ENCODE measurements at places on chromosomes 2 and 18. TPM values are rescaled to one million over a fixed set of nuclear protein-coding genes. Genes with fewer than 3 reads are reported as not detected.
A peak's percentile ranks its signal among the peaks of the same experiment; 100 is the strongest.

The GYPC gene
- total RNA-seq = 53.8 TPM

DNA sequence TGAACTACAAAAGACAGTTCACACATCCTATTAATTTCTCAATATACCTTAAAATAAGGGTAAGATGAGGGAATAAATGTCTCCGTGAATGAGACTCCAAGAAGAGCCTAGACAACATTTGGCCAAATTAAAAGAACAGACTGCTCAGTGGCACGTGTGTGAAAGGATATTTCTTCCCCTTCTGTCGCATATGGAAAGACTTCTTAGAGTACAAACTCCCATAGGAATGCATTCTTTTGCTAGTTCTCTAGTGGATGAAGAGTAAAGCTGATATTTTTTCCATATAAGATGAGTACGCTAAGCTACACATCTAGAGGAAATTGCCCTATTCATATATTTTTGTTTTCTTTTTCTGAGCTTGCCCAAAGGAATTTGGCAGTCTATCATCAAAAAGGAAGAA lies 710.0 kb upstream of the ID2 start:
- DNase-seq = no peak

GRCh38 chr2:59720296-59720866 lies 833.1 kb downstream of the BCL11A start:
- no peak for DNase-seq

DNA sequence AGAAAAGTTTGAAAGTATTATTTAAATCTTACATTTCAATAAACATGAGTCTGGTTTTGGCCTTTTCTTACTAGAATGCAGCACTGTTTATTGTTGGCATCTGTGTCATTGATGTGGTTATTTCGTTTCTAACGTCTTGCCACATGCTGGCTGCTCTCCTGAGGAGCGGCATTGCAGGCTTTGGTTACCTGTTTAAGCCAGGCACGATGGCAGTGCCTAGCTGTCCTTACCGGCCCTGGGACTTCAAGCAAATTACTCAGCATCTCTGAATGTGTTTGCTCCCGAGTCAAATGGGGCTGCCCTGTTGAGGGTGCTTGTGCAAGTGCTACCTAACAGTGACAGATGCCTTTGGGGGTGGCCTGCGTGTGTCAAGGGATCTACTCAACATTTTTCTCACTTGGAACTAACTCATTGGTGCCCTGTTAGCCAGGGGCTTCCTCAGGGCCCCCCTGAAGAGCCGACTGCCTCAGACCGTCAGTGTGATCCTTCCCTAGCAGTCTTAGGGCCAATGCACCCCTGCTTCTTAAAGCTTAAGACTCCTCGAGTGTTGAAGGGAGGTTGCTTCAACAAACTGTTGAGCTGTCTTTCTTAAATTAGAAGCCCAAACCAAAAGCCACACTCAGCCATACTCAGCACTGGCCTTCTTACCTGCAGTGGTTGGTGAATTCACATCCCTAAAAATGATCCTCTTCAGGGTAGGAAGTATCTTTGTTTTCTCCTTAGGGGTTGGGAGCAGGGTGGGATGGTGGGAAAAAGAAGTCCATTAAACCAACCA lies 151.5 kb downstream of the NCK2 start:
- no peak for DNase-seq

GRCh38 chr2:223909001-223909741 lies 36.0 kb downstream of the WDFY1 start:
- no peak for DNase-seq

DNA sequence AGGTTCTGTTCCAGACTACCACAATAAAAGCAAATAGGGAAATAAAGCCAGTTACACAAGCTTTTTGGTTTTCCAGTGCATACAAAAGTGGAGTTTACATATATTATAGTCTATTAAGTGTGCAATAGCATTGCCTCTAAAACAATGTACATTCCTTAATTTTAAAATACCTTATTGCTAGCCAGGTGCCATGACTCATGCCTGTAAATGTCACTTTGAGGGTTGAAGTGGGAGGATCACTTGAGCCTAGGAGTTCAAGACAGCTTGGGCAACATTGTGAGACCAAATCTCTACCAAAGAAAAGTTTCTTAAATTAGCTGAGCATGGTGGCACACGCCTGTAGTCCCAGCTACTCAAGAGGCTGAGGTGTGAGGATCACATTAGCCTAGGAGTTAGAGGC lies 52.9 kb upstream of the IMP4 start:
- DNase-seq = no peak

GRCh38 chr18:56637711-56638231 lies 621 bp downstream of the TXNL1 start:
- no peak for DNase-seq

DNA sequence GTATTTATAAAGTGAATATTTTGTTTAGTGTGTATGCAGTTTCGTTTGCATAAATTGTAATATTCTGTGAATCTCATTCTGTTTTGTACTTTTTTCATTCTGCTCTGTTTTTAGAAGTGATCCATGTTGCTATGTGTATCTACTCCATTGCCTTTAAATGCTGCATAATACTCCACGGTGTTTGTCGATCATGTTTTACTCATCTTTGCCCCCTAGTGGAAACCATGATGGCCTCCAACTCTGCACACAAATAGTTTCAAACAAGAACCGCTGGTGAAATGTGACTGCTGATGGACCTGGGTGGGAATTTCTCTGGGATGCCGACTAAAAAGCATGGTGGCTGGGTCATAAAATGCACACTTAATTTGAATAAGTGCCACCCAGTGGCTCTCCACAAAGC lies 32.0 kb upstream of the SKOR2 start:
- no peak for DNase-seq

The TANC1 gene
- 51.8 TPM for total RNA-seq

DNA sequence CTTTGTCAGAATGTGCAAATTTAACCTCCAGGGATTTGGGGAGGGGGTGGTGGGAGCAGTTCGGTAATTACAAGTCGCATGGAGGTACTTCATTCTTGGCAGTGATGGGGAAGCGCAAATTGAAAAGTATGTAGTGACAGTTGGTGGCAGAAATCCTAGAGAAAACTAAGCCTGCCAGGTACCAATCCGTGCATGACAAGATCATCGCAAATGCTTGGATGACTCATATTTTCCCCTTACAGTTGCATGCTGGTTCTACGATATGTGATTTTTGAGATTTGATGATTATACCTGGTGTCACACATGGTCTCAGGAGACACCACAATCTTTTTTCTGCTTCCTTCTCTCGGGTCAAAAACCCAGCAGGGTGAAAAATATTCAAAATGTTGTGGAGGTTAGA lies 479.7 kb upstream of the ID2 start:
- DNase-seq = no peak

DNA sequence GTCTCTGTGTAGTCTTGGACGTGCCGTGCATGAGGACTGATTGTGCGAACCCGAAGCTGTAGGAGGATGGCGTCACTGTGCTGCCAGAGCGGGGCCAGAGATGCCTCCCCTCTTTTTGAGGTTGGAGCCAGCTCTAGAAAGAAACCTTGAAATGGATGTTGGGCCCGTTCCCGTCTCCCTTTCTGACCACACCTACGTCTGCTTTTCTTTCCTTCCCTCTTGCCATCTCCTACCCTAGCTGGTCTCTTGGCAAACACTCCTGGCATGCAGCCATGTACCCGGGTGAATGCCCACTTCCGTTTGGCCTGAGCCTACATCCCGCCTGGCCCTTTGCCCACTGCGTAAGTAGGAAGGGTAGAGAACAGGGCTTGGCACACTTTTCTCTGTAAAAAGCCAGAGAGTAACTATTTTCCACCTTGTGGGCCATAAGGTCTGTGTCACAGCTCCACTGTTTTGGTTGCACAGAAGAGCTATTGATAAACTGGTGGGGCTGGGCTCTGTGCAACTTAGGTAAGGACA lies 37.4 kb downstream of the SH3BP4 start:
- peak; percentile 84 for DNase-seq

DNA sequence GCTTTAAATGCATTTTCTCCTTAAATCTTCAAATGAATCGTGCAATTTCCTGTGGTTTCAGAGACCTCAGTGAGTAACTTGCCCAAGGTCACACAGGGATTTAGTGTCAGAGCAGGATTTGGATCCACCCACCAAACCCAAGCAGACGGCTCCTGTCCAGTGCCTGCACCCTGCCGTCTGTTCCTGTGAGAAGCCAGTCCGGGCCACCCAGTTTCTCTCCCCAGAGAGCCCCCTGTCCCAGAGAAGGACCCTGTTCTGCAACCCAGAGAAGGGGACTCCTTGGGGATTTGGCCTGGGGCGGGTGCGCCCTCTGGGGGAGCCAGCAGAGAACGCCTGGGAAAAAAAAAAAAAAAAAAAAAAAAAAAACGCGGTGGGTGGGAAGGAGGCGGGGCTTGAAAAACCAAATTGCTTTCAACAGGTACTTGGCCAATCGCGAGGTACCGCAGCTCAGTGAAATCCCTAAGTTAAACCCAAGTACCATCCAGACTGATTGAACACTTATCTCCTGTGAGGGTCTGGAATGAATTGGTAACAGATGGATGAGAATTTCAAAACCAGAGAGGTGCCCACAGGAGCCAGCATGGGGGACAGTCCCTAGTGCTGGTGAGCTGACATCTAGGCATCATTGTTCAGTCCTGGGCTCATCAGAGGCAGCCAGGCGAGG lies 30.9 kb upstream of the REEP1 start:
- DNase-seq = no peak

- no peak for DNase-seq
Measured at GRCh38 chr2:101396316-101396717, 9.0 kb upstream of the CREG2 start.

DNA sequence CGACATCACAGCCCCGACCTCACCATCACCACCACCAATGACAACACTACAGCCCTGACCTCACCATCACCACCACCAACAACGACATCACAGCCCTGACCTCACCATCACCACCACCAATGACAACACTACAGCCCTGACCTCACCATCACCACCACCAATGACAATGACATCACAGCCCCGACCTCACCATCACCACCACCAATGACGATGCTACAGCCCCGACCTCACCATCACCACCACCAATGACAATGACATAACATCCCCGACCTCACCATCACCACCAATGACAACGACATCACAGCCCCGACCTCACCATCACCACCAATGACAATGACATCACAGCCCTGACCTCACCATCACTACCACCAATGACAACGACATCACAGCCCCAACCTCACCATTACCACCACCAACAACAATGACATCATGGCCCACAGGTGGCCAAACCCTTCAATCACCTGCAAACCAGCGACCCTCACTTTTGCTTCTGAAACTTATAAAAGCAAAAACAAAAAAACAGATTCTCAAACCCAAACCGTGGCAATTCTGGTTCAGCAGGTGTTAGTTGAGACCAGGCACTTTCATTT lies 70.7 kb upstream of the TMEM18 start:
- DNase-seq = no peak

- DNase-seq = no peak
Measured at GRCh38 chr2:158305501-158305900, 151.1 kb downstream of the CCDC148 start.

All from right atrium auricular region (tissue), 2 donors.